ENCODE measurements at places on chromosomes 5 and 9.

DNA sequence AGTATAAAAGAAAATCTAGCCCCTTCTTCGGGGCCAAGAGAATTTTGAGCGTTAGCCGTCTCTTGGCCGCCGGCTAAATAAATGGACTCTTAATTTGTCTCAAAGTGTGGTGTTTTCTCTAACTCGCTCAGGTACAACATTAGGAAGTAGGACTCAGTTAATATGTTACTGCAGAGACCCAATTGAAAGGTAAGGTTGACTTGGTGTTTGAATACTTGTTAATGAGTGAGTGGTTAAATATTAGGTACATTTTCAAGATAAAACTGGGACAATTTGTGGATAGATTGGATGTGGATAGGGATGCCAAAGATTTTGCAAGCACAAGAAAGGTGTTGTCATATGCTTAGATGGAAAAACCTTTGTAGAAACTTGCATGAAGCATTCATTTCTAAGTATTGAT lies 1177.3 kb upstream of the CDH18 start:
- DNase-seq: no peak

DNA sequence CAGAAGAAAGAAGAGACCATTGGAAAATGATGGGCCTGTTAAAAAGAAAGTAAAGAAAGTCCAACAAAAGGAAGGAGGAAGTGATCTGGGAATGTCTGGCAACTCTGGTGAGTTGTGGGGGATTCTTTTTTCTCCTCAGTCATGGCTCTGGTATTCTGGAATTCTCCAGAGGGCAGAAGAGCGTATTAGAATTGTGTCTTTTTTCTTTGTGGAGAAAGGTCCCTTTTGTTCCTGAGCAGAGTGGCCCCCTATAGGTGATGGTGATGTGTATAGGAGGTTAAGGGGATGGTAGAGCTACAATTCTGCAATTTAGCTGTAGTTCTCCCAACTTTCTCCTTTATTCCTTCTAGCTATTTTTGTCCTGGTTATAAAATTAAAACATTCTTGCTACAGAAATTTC lies 1.6 kb upstream of the DHFR start:
- DNase-seq: no peak

DNA sequence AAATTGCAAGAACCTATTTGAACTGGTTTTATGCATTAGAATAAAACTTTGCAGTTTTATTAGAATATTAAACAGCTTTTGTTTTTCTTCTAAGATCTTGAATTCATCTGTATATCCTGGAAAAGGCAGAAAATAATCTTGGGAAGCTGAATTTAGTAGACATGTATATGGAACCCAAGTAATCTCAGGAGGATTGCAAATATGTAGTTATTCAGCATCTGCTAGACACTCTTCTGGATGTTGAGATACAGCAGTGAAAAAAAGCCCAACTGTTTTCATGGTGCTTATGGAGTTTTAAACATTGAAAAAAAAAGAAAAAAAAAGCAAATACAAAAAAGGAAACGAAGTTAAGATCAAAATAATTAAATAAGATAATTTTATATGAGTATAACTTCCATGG lies 922.2 kb upstream of the SEMA6A start:
- no peak for DNase-seq

GRCh38 chr5:142827934-142828576 lies 57.9 kb downstream of the ARHGAP26 start:
- no peak for DNase-seq

DNA sequence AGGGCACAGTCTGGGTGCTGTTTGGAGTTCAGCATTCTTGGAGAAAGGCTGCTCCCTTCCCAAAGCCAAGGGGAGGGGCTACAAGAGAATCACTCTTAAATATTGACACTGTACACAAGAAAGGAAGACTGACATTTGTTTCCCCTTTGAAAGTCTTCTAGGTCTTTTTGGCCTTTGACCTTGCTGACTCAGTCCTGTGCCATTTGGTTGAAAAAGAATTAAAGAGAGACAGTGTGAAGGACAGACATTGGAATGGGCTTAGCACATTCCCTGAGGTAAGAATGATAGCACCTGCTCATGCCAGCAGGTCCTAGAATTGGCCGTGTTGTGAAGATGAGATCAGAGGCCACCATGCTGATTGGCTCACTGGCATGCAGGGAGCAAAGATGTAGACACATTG lies 271.4 kb upstream of the ZNF608 start:
- no peak for DNase-seq

- DNase-seq: no peak
Observed at GRCh38 chr9:99793528-99793927, 28.2 kb upstream of the NR4A3 start.

GRCh38 chr9:136254381-136255165 lies 9.0 kb upstream of the QSOX2 start:
- no peak for DNase-seq

DNA sequence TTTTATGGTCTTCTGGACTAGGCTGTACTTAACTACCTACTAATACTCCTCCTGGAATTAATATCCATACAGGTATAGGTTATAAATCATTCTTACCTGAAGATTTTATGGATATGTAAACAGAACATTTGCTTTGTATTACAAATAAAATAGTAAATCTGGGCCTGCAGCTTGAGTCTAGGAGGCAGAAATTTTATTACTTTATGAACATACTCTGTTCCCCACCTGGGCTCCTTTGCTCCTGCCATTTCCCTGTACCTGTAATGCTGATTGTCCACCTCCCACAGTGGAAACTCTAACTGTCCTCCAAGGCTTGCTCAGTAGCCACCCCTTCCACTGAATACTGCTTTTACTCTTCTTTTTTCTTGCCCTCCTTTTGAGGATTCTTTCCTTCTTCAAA lies 108.0 kb downstream of the PAM start:
- DNase-seq: no peak

- DNase-seq: peak; percentile 30
Observed at GRCh38 chr5:1522601-1523479, 920 bp downstream of the LPCAT1 start.

DNA sequence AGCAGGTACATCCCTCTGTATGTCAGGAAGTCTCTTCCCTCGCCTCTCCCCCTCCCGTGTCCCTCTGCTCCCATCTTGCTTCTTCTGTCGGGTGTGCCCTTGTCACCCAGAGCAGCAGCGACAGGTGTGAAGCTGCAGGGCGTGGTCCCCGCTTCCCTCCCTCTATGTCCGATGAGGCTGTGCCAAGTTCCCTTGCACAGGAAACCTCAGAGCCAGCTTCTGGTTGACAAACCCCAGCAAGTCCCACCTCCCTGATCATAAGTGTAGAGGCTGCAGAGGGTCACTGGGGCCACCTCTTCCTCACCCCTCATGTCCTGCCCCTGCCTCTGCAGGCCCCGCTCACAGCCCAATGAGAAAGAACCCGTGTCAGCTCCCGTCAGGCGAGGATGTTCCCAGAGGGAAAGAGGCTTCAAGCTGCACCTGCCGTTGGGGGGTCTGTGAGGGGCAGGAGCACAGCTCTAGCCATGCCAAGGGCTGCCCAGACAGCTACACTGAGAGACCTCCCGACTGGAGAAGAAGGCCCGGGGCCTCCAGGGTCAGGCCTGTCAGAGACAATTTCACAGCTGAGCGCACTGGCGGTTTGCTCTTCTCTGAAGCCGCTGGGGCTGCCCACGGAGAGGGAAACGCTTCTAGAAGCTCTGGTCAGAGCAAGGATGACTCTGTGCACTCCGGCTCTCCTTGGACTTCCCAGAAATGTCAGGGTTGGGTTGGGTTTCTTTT lies 73.3 kb downstream of the AK8 start:
- no peak for DNase-seq

GRCh38 chr5:67253911-67254310 lies 57.3 kb upstream of the CD180 start:
- no peak for DNase-seq

GRCh38 chr5:139105621-139106071 lies 92.5 kb downstream of the SIL1 start:
- peak; percentile 92 for DNase-seq
